ENCODE measurements at places on chromosomes 12 and 14.

DNA sequence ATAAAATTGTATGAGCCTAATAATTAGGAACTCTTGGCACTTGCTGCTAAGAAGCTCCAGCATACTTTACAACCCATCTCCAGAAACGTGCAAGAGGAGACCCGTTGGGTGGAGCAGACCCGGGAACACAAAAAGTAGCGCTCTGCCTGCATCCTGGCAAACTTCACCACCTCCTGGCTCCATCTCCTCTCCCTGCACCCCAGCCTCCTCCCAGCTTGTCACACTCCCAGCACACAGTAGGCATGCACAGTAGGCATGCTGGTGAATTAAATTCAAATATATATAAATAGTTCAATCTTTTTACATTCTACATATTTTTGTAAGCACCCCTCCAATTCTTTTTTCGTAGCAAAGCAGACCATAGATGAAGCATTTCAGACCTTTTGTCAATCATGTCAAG is 1.2 kb downstream of the VSIG10 start:
- no peak for DNase-seq

GRCh38 chr12:121110211-121110940 is 22.3 kb upstream of the P2RX7 start:
- DNase-seq: peak; percentile 66

DNA sequence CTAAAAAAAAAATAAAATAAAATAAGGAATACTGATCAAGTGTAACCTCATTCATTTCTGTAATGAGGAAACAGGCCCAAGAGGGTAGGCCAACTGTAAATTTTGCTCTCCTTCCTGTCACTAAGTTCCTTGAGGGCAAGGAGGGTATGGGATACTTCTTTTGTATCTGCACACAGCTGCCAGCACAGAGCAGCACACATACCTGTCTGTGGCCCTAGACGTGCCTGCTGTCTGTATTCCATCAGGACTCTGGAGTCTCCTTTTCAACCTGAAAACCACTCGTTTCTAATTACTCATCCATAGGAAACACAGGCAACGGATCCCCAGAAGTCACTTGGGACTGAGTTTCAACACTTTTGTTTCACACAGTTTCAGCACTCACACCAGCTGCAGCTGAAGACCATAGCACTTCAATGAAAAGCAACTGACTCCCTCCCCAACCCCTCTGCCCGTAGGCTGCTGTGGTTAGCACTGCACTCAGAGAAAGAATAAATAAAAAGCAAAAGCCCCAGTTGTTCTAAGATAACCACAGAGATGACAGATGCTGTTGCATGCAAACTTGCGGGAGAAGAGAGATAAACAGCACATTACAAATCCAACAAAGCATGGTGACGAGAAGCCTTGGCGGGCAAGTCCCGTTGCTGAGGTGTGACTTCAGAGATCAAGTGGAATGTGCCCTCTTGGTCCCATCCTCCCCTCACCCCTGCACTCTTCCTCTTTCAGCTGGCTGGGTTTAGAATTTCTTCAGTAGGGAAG is 24.9 kb downstream of the CRACR2A start:
- peak; percentile 46 for DNase-seq

GRCh38 chr12:6817662-6818157 is 3.9 kb upstream of the GPR162 start:
- DNase-seq: no peak

GRCh38 chr12:93879476-93880421 is 202.6 kb downstream of the CRADD start:
- no peak for DNase-seq

DNA sequence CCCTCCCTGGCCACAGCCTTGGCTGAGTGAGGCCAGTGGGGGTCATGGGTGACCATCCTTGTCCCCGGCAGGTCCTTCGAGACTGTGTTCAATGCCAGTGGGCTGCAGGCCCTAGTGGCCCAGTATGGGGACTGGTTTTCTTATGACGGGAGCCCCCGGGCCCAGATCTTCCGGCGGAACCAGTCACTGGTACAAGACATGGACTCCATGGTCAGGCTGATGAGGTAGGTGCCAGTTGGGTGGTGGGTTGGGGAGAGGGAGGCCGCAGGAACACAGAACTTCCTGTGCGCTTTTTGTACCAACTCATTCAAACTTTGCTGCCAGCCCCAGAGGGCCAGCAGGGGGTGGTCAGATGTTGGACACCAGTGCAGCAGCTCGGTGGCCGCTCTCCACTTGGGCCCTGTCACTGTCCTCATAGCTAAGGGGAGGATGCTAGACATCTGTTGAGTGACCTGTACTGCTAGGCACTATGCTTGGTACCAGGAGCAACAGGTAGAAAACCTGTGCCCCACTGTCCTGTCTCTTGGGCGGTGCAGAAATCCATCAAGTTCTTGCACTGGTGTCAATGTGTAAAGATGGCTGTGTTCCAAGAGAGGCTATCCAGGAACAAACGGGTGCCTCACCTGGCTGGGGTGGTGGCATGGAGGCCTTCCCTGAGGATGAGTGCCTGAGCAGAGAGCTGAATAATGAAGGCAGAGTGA is 16.7 kb downstream of the SDS start:
- no peak for DNase-seq

GRCh38 chr14:73324533-73324932 is 87.2 kb downstream of the PAPLN start:
- DNase-seq: no peak

DNA sequence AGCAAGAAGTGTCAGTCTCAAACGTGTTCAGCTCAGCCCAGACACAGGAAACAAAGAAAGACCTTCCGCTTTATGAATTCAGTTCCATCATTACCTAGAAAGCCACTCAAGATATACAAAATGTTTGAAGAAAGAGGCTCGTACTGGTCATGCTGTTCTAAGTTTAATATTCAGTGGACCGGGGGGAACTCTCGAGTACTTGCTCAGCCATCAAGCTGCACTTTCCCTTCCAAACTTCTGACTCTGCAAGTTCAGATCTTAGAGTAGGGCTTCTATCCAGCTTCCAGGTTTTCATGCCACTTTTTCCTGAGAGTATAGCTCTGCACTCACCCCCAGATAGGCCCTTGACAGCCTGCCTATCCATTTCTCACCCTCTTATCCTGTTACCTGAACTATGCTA is 62.8 kb upstream of the OSBPL8 start:
- DNase-seq: no peak

DNA sequence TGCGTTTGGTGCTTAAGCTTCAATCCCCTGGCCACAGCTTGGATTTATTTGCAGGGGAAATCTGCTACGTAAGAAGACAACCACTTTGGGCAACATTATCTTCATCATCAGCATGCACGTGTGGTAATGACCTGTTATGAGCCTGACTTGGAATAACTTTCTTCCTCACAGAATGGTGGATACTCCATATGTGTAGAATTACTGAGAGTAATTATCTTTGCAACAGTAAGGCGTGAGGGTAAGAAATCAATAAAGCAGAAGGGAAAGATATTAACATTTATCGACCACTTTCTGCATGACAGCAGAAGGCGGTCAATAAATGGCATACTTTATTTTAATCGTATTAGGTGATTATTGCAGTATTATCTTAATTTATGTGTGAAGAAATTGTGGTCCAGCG is 152.7 kb downstream of the RGS6 start:
- no peak for DNase-seq

- DNase-seq: no peak
Observed at GRCh38 chr12:38099686-38100085, 216.9 kb upstream of the ALG10B start.

DNA sequence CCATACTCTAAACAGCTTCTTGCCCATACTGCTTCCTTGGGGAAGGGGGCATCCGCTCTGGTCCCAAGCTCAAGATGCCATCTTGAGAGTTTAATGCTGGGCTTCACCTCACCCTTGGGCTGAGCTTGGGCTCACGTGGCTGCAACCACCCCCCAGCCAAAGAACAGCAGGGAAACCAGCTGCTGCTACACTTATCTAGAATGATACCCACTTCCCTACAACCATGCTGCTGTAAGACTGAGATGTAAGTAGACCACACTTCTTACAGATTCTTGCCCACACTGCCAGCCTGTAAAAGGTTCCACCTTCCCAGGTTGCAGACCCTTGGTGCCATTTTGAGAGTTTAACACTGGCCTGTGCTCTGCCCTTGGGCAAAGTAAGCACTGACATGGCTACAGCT is 9.7 kb downstream of the CTSG start:
- no peak for DNase-seq

- DNase-seq: no peak
Observed at GRCh38 chr12:24803430-24804245, 145.3 kb downstream of the BCAT1 start.

GRCh38 chr12:127717278-127717677 is 549.7 kb upstream of the TMEM132C start:
- DNase-seq: no peak

DNA sequence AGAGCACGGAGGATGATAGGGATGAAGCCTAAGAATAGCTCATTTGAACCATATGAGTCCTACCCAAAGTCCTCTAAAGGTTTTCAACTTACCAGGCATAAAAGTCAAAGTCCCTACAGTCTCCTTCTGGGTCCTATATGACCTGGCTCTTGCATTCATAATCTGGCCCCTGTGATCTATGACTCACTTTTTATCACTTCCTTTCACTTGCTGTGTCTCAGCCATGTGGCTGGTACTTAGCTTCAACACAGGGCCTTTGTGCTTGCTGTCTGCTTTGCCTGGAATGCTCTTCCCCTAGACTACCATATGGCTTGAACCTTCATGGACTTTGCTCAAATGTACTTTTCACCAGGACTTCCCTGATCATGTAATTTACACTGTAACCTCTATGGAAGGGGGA is 137.6 kb upstream of the TMTC1 start:
- DNase-seq: no peak

- no peak for DNase-seq
Observed at GRCh38 chr12:32811686-32812392, 56.1 kb upstream of the YARS2 start.

GRCh38 chr12:131379738-131380137 is 331.2 kb upstream of the SFSWAP start:
- no peak for DNase-seq

DNA sequence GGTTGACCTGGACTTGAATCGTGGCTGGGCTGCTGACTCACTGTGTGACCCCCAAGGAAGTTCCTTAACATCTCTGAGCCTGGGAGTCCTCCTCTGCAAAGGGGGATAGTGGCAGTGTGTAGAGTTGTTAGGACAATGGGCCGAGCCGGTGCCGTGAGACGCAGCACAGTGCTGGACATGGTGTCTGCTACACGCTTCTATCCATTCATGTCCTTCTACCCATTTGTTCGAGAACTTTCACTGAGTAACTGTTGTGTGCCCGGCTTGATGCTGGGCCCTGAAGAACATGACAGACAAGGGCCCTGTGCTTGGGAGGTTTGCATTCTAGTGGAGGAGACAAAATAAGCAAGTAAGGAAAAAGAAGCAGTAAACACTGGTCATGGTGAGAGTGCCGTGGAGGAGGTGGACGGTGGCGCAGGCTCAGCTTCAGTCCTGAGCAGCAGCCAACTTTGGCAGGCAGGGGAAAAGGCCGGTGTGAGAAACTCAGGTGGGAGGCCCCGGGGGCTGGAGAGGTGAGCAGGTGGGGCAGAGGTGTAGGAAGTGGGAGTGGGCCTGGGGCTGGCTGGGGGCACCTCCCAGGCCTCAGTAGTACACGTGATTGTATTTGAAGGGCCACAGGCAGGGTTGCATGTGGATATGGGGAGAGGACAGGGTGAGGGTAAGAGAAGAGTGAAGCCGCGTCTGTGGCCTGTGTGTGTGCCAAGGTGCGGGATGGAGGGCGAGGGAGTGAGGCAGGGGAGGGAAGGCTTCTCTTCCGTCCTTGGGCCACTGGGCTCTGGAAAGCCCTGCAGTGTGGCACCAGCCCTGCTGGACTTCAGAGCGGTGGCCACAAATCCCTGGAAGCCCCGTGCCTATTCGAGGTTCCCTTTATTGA is 13.8 kb downstream of the VASH1 start:
- no peak for DNase-seq

DNA sequence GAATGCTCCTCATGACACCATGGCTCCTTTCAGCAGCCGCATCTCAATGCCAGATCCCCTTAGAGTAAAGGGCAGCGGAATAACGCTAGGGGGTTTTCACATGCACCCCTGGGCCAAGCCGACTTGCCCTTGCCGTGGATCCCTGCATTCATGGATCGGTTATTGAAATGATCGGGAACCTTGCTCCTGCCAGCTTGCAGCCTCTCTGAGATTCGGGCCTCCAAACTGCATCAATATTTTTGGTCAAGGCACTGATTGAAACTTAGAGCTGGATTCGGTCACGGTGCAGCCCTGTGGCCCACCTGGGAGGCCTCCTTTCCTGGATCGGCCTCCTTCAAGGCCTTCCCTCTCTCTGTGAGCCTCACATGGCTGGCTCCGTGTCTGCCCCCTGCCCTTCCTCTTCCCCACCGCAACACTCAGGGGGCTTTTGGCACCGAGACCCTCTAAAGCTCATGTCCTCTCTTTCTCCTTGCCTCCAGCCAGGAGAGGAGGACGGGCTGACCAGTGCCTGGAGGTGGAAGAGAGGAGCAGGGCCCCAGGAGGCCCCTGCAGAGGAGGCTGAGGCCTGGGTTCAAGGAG is 1.8 kb downstream of the PTPN6 start:
- DNase-seq: no peak

DNA sequence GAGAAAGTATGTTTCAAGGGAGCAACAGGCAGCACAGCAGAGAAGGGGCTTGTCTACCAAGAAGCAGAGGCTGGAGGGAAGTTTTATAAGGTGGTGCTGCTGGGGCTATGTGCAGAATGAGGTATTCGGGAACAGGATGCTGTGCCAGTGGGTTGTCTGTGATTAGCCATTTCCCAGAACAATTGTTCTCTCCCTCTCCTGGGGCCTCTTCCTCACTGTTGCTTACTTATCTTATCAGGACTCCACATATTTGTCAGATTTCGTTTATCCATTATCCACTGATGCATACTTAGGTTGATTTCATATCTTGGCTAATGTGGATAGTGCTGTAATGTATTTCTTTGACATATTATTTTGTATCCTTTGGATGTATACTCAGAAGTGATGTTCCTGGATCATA is 195.1 kb upstream of the RTL1 start:
- no peak for DNase-seq

- DNase-seq: no peak
Observed at GRCh38 chr14:61287196-61287595, 6.1 kb upstream of the TMEM30B start.

DNA sequence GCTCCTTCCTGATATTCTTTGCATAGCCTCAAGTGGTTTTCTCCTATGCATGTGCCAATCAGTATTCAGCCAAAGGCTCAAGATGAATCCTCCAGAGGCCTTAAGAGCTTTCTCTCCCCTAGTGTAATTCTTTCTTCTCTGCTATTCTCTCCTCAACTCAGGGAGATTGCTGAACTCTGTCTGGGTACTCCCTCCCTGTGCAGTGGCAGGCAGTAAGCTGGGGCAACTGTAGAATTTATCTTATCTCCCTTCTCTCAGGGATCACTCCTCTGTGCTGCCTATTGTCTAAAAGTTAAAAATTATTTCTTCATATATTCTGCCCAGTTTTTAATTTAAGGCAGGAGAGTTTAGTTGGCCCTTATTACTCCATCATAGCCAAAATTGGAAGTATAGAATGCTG is 28.5 kb upstream of the RTRAF start:
- no peak for DNase-seq

- no peak for DNase-seq
Observed at GRCh38 chr12:4169531-4169930, 104.0 kb upstream of the CCND2 start.
